Astrocyte of the cerebellum (primary cell): ENCODE measurements at places on chromosomes 6 and 20.

GRCh38 chr20:10550204-10551118, 115.4 kb downstream of the SLX4IP start:
- no peak for DNase-seq

DNA sequence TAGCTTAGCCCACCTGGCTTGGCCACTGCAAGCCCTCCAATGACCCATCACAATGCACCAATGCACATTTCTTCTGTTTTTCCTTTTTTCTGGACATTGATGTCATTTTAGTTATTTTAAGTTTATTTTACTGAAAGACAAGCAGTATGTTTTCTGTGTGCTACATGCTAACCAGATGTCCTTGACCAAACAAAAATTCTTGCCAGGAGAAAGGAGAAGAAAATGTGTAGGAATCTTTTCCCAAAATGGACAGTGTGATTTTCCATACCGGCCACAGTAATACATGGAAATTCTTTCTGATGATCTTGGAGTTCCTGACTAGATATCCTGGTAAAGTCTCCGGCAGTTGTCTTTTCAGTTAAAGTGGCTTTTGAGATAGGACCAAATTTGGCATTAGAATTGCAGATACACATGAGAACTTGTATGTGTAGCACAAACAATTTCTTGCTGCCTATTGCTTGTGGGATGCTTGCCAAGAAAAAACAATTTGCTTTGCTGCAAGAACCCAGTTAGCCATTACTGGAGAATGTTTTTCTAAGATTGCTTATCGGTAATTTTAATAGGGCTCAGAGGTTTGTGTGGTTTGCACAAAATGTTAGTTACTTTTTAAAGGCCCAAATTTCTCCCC, 696.5 kb upstream of the CITED2 start:
- peak; percentile 75 for DNase-seq

DNA sequence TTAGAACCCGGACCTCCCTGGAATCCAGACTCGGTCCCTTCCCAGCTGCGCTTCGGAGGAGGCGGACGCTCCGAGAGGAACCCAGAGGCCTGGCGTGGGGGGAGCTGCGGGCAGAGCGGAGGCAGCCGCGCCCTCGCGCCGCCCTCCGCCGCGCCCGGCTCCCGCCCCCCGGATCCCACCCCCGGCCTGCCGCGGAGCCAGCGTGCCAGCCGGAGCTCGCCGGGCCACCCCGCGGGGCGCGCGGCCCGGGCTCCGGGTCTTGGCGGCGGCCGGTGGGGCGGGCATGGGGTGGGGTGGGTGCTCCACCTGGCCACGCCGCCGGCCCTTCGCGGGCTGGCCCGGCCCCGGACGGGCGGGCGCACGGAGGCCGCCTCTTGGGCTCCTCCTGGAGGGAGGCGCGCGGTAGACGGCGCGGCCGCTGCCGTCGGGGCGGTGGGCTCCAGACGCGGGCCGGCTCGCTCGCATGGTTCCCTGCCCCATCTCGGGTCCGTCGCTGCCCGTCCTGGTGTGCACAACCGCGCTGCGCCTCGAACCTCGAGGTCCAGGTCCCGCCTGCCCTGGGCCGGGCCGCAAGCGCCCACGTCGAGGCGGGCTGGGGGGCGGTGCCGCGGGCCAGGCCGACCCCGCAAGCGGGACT, 592 bp upstream of the CDYL start:
- no peak for DNase-seq

- DNase-seq, result no peak
Observed at GRCh38 chr6:139369568-139370282, 4.7 kb downstream of the CITED2 start.

DNA sequence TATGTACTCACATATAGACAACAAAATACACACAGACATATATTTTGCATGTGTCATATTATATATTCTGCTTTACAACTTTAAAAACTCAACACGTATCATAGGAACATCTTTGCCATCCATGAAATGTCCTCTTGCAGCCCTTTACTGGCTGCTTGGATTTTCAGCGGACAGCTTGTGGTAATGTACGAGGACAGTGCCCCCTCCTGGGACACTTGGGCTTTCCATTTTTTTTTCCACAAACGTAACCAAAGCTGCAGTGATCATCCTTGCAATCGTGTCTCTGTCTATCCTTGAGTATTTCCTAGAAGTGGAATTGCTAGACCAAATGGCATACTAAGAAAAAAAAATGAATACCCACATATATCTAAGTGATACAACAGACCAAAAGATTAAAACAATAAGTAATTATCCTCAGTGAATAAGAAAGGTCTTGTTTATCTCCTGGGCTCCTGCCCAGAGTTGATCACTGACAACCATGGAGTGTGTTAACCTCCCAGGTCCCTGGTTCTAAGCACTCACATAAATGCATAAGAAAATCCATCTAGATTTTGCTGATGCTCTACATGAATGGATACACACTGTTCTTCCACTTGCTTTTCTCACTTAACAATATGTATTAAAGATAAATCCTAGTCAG, 18.1 kb downstream of the BPI start:
- peak; percentile 64 for DNase-seq

GRCh38 chr6:134447423-134447822, 129.5 kb upstream of the SGK1 start:
- no peak for DNase-seq

- DNase-seq, result no peak
Observed at GRCh38 chr6:21265730-21266044, 327.9 kb upstream of the SOX4 start.
